ENCODE measurements at places on chromosomes 7 and 10. TPM values are rescaled to one million over a fixed set of nuclear protein-coding genes. Genes with fewer than 3 reads are reported as not detected.

DNA sequence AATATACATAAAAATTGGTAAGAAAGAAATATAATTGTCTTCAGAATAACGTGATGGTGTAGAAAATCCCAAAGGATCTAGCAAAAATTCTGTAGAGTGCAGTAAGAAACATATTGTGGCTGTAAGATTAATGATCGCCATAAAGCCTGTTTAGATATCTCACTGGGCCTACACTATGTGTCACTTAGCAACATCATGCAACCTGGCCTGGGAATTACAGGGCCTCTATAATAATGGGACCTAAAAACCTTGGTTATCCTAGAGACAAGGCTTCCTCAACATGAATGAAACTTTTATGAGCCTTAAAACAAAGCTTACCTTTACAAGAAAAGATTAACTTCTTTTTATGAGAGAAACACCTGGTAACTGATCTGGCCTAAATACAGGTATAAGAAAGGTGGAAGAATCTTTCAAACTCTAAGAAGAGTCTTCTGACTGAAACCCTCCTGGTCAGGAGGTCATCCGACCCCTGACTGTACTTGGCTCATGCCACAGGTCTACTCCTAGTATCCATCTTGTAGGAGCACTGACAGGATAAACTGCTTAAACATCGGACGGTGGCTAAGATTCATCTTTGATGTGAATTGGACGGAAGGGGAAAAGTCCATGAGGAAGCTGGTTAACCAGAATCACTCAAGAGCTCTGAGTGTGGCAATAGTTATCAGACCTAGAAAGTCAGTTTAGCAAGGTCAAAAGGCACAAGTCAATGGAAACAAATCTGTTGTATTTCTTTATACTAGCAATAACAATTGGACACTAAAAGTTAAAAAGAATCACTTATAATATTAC is 1155.1 kb upstream of the SORCS1 start:
- no peak for DNase-seq

- DNase-seq: no peak
Measured at GRCh38 chr7:107754642-107755041, 10.7 kb downstream of the CBLL1 start.

Gene PPRC1
- total RNA-seq: 14.6 TPM

DNA sequence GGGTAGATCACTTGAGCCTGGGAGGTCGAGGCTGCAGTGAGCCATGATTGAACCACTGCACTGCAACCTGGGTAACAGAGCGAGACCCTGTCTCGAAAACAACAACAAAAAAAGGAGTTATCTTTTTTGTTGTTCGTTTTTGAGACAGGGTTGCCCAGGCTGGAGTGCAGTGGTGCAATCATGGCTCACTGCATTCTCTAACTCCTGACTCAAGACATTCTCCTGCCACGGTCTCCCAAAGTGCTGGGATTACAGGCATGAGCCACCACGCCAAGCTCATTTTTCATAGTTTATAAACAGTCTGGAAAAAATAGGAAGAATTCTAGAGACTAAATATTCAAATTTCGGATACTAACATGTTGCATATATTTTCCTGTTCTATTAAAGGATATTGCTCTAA is 29.4 kb downstream of the SFXN4 start:
- DNase-seq: no peak

DNA sequence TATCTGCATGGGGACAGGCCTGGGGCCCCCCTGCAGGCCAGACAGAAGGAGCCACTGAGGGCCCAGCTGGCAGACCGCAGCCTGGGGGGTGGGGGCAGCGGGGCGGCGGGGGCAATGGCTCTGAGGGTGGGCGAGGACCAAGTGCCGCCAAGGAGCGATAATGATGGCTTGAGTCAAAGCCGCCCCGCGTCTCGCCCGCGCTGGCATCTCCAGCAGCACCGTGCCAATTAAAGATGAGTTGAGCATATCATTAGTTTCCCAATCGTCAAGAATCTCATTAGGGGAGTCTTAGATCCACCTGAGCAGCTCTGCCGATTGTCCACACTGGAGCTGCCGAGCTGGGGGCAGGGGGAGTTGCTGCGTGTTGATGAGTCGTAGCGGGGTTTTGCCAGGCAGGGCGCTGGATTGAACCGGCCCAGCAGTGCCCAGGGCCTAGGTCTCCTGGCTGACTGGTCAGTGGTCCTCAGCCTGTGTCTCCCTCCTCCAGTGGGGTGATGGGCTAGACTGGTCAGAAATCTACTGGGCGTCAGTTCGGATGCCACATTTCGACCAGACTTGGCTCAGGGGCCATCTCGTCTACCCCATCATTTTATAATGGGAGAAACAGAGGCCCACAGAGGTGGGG is 41.0 kb upstream of the PSMG3 start:
- no peak for DNase-seq

GRCh38 chr7:44700322-44700721 is 48.3 kb upstream of the ZMIZ2 start:
- no peak for DNase-seq

GRCh38 chr10:95562341-95562965 is 1.3 kb upstream of the SORBS1 start:
- DNase-seq: no peak

Gene TET1
- 25.8 TPM for total RNA-seq

Gene BICC1
- 32.5 TPM for total RNA-seq

GRCh38 chr7:112735261-112735660 is 54.9 kb downstream of the TMEM168 start:
- no peak for DNase-seq

Gene CNNM1
- 0.92 TPM for total RNA-seq

GRCh38 chr10:19719284-19719683 is 96.9 kb upstream of the PLXDC2 start:
- peak; percentile 64 for DNase-seq

GRCh38 chr10:93992400-93993030 is 1.2 kb upstream of the PLCE1 start:
- no peak for DNase-seq

DNA sequence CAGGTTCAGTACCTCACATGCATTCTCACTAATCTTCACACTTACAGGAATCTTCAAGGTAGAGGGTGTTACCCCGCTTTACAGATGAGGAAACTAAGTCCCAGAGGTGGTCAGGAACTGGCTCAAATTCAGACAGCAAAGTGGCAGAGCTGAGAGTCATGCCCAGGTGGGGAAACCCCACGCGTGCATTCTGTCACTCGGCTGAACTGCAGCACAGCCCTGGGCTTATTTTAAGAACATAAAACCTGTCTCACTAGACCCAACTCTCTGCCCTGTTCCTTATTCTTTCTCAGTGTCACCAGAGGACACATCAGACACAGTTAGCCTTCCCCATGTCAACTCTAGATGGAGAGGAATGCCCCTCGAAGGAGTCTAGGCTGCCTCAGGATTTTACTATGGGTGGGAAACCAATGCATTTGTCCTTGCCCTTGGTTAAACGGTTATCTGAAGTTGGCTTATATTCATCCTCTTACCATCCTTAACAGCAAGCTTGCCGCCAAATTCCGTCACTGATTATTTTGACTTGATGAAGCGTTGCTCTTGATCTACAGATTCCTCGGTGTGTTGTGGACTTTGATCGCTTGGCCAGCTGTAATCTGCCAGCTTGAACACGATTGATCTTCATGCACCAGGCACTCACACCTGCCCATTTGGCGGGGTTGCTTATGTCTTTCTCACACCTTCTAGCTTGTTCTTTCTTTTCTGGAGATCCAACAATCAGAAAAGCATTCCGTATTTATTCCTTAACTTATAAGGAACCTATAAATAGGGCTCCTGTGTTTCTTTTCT is 627.9 kb downstream of the SDK1 start:
- DNase-seq: no peak

Gene VSTM4
- 56.1 TPM for total RNA-seq

DNA sequence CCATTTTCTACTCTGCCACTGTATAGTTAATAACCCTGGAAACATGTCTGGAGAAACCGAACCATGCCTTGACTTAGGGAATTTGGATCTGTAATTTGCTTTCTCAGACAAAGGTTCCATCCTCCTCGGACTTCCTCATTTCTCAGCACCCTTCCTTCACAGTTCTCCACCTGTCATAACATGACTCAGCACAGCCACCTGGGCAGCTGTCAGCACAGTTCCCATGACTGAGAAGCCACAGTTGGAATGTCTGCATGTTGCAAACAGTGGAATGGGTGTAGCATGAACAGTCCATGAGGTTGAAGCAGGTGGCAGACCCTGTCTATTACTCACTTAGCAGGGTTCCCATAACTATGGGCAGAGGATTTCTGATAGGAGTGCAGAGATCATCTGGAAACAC is 634 bp upstream of the OR9A4 start:
- no peak for DNase-seq

DNA sequence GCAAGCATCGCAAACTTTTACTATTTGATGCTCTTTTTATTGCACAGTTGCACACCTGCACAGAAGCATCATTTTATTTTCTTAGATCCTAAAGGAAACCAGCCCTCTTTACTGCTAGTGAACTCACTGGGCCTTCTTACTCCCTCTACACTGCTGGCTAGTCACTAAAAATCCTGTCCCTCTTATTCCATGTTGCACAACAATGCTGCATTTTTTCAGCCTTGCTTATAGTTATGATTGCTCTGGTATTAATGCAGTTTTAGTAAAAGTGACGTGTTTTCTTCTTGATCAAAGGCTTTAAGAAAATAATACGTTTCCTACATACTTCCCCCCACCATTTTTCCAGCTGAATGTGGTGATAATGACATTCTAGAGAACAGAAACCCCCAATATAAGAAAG is 132.9 kb upstream of the FAM3C start:
- no peak for DNase-seq

GRCh38 chr7:155738652-155739537 is 73.4 kb downstream of the SHH start:
- peak; percentile 80 for DNase-seq

GRCh38 chr7:157395206-157395605 is 58.4 kb downstream of the DNAJB6 start:
- no peak for DNase-seq

DNA sequence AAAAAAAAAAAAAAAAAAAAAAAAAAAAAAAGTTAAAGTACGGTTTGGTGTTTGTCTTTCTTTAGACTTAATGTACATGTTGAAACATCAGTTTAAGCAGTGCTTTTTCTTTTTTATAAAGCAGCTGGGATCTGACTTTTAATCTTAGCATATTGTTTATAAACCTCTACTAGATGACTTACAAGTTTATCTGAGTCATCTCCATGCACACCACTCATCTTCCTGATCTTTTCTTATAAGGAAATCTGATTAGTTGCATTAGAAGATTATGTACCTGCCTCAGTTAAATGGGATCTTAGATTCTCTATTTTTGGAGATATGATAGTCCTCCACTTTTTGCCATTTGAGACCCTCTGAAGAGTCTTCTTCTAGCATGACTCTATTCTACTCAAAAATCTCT is 391.9 kb upstream of the LRGUK start:
- DNase-seq: no peak

DNA sequence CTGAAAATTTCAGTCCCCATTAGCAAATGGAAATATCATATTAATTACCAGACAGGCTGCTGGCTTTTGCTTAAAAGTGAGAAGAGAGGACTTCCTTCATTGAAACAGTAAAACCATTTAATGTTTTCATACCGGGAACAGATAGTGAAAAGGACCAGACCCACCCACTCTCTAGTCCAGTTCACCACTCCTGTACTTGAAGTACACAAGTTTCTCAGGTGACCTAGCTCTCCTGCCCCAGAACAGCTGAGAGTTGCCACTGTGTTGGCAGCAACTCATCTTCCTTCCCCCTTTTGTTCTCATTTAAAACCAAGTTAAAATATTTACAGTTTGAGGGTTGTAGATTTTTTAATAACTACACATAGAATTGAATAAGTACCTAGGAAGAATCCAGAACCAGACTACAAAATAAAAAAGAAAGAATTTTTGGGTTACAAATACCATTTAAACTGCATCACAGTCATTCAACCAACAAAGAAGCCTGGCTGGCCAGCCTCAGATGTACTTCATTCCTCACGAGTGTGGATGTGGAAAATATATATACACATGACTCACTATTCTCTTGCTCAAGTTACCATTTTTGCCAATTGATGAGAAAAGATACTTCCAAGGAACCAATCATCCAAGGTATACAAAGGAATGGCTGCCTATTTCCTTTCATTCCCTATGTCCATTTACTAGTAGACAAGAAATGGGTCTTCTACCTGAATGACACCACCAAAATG is 68.1 kb downstream of the VPS41 start:
- no peak for DNase-seq

DNA sequence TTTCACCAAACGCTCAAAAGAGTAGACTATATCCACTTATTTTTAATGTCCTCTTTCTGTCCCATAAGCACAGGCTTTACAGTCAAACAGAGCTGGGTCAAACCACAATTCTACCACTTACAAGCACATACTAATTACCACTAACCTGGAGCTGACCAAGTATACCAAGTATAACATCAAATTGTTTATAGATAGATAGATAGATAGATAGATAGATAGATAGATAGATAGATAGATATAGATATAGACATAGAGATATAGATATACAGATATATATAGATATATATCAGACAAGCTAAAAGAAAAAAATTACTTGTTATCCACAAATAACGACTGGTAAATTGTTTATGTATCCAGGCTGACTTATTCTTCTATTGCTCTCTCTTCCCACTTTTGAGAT is 52.5 kb upstream of the SPOCK2 start:
- no peak for DNase-seq

DNA sequence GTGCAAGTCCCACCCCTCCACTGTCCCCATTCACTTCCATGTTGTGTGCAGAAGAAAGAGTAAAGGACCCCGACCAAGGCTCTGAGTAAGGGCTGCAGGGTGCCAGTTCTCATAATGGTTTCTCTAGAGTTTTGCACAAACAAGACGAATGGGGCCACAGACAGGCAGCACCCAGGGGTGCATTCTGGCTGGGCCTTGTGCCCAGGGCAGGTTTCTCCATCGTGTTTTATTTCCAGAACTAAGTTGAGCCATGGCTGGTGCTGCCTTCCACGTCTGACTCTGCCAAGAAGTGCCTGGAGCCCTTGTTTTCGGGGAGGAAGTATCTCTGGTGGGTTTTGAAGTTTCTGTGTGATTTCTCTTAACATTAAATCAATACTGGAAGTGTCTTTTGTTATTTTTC is 95.0 kb upstream of the SDK1 start:
- no peak for DNase-seq

GRCh38 chr7:157840914-157841772 is 504.3 kb downstream of the DNAJB6 start:
- no peak for DNase-seq

DNA sequence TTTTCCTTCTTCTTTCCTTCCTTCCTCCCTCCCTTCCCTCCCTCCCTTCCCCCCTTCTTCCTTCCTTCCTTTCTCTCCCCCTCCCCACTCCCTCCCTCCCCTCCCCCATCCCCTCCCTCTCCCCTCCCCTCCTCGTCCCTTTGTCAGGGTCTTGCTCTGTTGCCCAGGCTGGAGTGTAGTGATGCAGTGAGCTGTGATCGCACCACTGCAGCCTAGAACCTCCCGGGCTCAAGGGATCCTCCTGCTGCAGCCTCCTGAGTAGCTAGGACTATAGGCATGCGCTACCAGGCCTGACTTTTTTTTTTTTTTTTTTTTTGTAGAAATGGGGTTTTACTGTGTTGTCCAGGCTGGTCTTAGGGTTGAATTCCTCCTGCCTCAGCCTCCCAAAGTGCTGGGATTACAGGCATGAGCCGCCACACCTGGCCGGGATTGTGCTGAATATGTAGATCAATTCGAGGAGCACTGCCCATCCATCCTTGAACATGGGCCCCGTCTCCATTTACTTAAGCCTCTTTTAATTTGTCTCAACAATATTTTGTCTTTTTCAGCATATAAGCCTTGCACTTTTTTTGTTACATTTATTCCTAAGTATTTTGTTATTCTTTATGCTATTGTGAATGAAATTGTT is 23.4 kb downstream of the GRIFIN start:
- DNase-seq: peak; percentile 0

All from tongue (tissue), 3 donors.